H4 (cell line): ENCODE measurements at places on chromosomes 1 and 21.

GRCh38 chr1:67214420-67215174, 48.3 kb downstream of the IL23R start:
- peak; percentile 21 for DNase-seq

DNA sequence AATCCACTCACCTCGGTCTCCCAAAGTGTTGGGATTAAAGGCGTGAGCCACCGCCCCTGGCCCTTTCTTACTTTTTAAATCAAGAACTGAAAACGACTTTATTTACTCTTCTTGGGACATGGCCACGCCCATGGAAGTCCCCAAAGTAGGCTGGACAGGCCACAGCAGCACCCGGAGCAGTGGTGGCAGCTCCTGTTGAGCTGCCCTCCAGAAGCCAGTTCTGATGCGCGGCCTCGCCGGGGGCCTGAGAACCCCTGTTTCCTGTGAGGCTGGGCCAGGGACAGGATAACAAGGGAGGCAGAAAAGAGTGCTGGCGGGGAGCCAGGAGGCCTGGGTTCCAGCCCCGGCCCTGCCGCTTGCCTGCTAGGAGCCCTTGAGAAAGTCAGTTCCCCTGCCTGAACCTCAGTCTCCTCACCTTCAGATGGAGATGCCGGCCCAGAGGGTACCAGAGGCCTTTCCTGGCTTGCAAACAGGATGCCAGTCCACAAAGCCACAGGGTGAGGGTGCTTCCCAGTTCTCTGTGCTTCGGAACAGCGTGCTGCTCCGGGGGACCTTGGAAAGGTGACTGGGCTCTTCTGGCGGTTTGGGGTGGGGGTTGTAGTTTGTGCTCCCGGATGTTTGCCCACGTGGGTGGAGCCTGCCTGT, 59.4 kb downstream of the RUNX3 start:
- no peak for DNase-seq

DNA sequence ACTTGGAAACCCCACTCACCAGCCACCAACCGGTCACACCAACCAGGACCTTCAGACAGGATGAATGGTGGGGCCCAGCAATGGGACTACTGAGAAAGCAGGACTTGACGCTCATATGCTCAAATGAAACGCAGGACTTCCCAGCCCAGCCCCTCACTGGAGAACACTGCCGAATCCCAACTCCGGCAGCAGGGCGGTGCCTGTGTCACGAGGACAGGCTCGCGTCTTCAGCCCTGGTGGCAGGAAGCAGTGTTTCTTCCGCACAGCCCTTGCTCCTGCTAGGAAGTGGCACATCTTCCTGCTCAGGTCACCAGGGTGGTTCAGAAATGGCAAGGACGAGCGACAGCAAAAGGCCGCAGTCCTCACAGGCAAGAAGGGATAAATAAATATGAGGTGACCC, 38.9 kb downstream of the CD58 start:
- no peak for DNase-seq

DNA sequence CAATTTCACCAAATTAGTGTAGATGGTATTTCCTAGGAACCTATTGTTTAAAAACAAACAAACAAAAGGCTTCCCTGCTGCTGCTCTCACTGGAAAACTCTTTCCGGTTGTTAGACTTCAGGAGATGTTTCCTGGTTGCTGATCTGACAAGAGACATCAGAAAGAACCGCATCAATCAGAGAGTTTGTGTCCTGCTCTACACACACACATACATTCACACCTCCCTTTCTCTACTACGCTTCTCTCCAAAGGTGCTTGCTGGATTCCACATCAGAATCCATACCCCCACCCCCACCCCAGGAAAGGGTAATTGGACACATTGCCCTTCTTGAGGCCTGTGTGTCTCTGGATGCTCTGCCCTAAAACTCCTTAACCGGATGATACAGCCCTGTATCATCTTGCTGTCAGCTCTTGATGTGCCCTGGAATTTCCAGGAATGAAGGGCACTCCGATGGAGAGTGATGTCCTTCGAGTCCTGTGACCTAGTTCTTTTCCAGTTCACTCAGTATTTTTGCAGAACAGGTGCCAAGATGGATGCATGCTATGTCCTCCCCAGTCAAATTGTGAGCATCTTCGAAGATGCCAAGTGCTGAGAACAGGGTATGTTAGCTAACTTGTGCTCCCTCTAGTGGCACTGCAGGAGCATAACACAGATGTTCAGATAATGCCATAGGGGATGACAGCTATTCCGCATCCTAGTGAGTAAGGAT, 113.7 kb upstream of the SLC35F3 start:
- DNase-seq = peak; percentile 67

DNA sequence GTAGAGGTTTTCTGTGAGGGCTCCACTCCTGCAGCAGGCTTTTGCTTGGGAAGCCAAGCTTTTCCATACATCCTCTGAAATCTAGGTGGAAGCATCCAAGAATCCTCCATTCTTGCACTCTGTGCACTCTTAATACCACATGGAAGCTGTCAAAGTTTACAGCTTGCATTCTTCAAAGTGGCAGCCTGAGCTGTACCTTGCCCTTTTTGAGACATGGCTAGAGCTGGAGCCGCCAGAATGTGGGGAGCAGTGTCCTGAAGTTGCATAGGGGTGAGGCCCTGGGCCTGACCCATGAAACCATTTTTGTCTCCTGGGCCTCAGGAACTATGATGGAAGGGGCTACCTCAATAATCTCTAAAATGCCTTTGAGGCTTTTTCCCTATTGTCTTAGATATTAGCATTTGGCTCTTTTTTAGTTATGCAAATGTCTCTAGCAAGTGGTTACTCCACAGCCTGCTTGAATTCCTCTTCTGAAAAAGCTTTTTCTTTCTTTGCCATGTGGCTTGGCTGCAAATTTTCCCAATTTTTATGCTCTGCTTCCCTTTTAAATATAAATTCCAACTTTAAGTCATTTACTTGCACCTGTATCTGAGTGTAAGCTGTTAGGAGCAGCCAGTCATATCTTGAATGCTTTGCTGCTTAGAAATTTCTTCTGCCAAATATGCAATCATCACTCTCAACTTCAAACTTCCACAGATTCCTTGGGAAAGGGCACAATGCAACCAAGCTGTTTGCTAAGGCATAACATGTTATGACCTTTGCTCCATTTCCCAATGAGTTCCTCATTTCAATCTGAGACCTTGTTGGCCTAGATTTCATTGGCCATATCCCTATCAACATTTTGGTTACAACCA, 92.1 kb upstream of the ARTN start:
- no peak for DNase-seq

GRCh38 chr1:72891976-72892375, 609.6 kb upstream of the NEGR1 start:
- no peak for DNase-seq

- no peak for DNase-seq
These were observed 1342.2 kb downstream of the PLA2G4A start for GRCh38 chr1:188170935-188171334.

- DNase-seq = no peak
These were observed 582 bp downstream of the SLC37A1 start for GRCh38 chr21:42513985-42514882.

- no peak for DNase-seq
These were observed 19.6 kb downstream of the PEX14 start for GRCh38 chr1:10494418-10494753.

DNA sequence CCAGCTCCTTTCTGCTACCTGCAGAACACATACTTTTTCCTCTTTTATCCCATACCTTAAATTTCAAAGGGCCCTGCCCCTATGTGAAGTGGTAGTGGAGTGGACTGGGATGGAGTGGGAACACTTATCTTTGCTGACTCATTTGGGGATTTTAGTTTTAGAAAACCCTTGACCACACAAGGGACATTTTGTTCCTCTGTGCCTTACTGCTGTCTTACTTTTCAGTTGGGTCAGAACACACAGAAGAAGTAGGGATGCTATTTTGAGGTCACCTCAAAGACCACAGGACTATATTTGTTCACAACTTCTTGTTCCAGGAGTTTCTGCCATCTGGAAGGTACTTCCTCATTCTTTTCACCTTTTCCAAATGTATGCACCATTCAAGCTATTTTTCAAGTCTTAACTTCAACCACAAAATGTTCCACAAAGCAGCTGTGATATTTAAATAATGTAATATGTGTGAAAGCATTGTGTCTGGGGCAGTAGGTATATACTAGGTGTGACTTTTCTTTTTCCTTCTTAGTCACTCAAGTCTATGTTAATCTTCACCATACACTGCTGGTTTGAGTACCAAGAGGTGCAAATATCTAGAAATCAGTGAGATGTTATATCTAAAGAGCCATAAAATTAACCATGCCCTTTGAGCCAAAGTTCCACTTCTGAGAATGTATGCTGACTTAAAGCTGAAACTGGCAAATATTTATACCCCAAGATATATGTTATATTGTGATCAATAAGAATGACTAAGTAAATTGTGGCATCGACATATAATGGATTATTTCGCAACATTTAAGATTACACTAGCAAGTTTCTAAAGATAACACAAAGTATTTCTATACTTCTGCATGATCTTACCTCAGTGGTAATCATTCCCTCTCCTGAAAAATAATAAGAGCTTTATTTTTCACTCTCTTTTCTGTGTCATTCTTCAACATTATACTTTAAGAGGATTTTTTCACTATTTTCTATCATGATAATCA, 308.5 kb downstream of the MRPL39 start:
- DNase-seq = no peak

DNA sequence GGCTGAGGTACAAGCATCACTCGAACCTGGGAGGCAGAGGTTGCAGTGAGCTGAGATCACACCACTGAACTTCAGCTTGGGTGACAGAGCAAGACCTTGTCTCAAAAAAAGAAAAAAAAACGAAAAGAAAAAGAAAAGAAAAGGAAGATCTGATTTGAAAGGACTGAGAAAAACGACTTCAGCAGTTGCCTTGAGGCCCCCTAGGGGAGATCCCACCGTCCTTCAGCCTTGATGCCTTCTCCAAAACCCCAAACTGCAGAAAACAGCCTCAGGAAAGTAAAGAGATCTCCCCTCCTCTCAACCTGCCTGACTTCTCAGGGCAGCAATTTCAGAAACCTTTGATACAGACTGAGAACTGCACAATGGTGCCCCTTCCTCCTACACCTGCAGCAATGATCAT, 50.9 kb upstream of the BCAR3 start:
- no peak for DNase-seq

DNA sequence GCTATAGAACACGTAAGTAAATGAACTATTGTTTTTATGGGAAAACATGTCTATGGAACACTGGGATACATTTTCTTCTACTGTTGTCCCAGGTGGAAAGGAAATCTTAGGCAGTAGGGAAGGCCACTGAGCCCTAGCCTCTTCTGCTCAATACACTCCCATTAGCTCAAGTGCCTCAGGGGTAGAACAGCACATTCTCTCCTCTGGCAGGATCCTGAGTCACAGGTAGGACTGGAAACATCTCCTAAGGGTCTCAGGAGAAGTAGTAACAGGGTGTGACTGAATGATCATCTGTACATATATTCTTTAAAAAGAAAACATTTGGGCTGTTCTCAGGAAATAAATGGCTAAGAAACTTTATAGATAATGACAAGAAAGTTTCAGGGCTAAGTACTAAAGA, 175.6 kb upstream of the ESRRG start:
- DNase-seq = no peak

GRCh38 chr1:25906644-25907300, 553 bp upstream of the STMN1 start:
- DNase-seq = no peak

GRCh38 chr1:44321466-44321865, 33.6 kb downstream of the ERI3 start:
- DNase-seq = no peak

DNA sequence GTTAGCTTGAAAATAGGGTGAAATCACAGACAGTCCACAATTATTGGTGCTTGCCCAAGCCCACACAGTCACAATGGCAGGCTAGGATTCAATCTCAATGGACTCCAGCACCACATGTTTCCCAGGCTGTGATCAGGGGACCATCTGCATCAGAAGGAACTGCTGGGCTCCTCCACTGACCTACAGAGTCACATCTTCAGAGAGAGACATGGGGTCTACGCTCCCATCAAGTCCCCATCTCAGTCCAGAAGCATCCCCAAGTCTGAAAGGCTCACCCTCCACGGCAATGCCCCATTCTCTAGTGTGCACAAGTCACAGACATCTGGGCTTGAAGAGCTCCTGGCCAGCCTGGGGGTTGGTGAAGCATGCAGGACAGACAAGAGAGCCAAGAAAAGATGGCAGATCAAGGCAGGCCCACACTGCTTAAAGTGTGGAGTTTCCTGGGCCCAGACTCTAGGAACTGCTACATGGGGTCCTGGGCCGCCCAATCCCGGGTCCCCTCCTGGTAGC, 262.5 kb downstream of the NPHP4 start:
- DNase-seq = no peak

- DNase-seq = peak; percentile 71
These were observed 55.6 kb downstream of the SUCO start for GRCh38 chr1:172588296-172589291.

DNA sequence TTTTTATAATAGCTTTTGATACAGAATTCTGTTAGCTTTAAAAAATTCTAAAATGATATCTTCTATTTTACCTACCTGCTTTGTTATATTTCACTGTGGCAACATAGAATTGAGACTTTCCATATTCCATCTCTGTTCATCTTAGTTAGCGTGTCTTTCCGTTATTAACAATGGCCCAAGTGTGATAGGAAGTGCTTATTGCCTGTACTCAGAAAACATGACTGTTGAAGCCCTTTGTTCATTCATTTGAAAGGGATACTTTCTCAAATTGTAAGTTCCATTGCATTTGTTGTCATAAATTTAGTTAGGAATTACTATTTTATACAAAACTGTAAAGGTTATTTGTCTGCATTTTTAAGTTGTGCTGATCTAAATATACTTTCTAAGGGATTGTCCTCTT, 73.1 kb downstream of the LAMC1 start:
- no peak for DNase-seq

DNA sequence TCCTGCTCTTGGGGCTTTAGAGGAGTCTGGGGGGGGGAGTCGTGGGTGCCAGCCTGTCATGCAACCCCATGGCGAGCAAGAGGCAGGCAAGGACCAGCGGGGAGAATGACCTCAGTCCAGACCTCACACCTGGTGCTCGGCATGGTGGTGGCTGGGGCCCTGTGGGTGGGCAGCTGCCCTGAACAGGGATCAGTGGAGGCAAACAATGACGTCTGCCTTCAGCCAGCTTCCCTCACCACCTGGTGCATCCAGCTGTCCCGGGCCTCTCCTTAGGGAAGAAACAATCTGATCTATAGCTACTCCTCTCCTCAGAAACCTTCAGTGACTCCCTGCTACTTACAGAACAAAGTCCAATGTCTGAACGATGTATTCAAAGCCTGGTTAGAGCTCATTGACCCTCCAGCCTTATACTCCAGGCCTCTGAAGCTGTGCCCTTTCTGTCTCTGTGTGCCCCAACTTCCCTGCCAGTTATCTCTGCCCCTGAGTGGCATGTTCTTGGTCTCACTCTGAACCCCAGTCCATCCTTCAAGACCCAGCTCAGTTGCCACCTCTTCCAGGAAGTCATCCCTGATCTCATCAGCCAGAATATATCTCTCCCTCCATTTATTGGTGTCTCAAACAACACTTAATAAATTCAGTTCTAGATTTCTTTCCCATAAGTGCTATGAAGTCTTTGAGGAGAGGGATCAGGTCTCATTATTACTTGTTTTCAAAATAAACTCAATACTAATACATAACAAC, 6.6 kb downstream of the PADI2 start:
- DNase-seq = no peak

DNA sequence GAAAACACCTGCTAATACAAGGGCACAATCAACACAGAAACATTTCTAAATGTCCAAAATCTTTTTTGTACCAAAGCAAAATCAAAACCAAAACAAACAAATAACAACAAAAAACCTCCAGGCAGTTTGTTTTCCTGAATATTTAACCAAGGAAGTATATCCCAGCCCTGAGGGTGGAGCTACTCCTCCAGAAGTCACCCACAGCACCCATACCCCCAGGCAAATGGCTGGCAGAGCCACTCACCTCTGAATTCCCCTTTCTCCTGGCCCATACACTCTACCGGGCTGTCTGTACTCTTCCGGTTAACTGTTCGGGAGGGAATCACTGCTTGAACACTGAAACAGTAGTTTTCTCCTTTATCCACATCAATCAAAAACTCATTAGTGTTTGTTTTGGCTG, 9.5 kb downstream of the F3 start:
- DNase-seq = no peak
